ENCODE measurements at places on chromosomes 13 and 19.

DNA sequence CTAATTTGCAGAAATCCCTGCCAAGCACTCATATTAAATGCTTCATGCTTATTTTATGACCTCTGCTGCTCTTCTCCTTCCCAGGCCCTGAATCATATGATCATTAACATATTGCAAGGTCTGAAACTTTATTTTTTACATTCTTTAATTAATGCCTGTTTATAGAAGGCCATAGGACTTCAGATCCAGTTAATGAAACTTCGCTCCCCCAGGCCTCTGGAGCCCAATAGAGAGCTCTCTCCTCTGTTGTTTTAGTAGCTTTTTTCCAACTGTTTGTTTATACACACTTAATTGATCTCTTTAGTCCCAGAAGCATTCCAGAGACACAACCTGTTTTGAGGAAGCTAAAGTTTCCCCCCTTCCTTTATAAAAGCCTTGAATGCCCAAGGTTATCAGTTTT, 68.3 kb downstream of the DACH1 start:
- DNase-seq, result no peak

- DNase-seq, result no peak
Observed at GRCh38 chr13:43195551-43195950, 172.2 kb downstream of the DNAJC15 start.

GRCh38 chr13:51287758-51288157, 51.7 kb upstream of the SERPINE3 start:
- no peak for DNase-seq

GRCh38 chr19:917323-918151, at the start of gene KISS1R:
Gene KISS1R (plus strand): TSS chr19:917333. CDS start chr19:917503, 170 bp downstream.
- DNase-seq, result no peak

DNA sequence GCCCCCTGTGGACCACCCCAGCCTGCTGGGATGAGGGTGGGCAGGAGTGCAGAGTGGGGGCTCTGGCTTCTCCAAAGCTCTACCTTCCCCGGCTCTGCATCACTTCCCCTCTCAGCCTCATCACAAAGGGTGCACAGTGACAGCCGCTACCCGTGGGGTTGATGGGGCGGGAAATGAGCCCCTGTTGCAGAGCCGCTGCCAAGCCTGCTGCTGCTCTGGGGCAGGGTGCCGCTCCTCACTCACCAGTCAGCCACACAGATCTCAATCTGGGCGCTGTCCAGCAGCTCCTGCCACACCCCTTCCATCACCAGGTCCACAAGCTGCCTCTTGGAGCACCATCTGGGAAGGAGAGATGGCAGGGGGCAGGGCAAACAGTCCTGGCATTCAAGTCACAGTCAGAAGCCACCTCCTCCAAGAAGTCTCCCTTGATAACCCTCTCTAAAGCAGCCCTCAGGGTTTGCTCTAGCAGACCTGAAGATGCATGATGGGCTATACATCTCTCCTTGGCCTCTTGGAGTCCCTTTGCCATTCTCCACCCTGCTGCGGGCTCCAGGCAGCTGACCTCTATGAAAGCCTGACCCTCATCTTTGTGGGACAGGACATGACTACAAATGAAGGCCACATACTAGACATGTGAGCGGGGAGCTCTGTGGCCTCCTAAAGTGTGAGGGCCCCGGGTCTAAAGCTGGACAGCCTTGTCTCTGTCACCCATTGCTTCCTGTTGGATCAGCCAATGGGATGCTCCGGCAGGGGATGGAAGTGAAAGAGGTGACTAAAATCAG, 15.7 kb downstream of the MRPS12 start:
- no peak for DNase-seq

GRCh38 chr13:113803409-113804016, 44.5 kb downstream of the TMEM255B start:
- DNase-seq, result no peak

DNA sequence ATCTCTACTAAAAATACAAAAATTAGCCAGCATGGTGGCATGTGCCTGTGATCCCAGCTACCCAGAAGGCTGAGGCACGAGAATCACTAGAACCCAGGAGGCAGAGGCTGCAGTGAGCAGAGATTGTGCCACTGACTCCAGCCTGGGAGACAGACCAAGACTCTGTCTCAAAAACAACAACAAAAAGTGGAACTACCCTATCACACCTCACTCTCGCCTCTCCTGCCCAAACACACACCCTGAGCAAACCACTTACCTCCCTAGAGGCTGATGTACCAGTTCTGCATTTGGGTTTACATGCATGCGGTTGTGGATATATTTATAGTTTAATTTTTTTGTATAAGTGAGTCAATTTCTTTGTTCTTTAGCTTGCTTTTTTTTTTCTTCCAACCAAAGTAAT, 7.7 kb upstream of the PTOV1 start:
- DNase-seq, result no peak
